ENCODE measurements at places on chromosomes 16 and 17. TPM values are rescaled to one million over a fixed set of nuclear protein-coding genes. Genes with fewer than 3 reads are reported as not detected.

DNA sequence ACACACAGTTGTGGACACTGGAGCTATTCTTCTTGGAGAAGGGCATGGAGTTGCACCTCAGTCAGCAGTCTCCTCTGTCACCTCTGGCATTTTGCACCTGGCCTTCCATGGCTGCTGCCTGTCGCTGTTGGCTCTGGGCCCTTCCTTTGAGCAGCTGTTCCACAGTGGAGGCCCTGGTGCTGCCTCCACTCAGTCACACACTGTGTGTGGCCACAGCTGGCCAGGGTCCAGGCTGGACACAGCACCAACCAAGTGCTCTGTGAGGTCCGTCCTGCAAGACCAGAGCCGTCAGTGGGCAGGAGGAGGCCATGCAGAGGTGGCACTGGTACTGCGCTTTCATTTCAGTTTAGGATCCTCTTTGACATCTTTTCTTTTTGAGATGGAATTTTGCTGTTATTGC lies 21.6 kb upstream of the MED9 start:
- DNase-seq = no peak

Gene TP53TG3B
- total RNA-seq = not detected

- DNase-seq = no peak
Observed at GRCh38 chr17:76796081-76796480, 58.2 kb downstream of the MFSD11 start.

DNA sequence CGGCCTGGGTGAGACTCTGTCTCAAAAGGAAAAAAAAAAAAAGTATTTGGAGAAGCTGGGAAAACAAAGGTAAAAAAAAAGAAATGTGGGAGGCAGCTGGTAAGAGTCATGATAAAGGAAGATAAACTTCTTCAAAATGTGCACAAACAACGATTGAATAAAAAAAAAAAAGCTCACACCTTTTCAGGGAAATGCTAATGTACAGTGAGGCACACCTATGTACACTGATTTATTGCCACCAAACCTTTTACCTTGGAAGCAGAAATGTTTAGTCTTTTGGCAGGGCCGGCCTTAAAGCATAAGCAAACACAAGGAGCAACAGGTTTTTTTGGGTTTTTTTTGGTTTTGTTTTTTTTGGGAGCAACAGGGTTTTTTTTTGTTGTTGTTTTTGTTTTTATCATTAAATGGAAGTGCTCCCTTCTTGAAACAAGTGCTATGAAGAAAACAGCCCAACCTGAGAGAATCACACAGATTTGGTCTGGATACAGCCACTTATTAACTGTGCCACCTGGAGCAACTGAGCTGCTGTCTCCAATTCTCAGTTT lies 29.8 kb upstream of the KCNJ2 start:
- no peak for DNase-seq

- DNase-seq = no peak
Observed at GRCh38 chr16:78122774-78123315, 23.4 kb downstream of the WWOX start.

DNA sequence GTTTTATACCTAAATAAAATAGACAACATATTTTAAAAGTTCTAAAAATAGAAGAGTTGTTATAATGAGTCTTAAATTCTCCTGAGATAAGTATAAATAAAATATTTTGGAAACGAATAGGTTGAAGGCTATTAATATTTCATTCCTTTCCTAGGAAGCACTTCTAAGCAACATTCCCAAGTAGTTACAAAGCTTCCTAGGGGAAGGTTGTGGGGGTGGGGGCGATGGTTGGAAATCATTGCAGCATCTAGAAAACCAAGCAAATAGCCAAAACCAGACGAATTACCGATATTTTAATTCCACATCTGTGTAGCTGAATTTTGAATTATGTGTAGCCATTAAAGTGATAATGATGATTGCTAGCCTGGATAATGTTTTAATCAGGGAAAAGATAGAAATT lies 26.9 kb downstream of the PTRH2 start:
- DNase-seq = no peak

Gene TMEM231
- 3.9 TPM for total RNA-seq

- no peak for DNase-seq
Observed at GRCh38 chr17:70520447-70520846, 351.1 kb downstream of the KCNJ2 start.
